CD4-positive, alpha-beta T cell treated with Interleukin-2 at 100 ng/mL for 4 hours (primary cell): ENCODE measurements at places on chromosomes 2 and 18.

- DNase-seq = no peak
Measured at GRCh38 chr2:150162241-150162942, 325.1 kb downstream of the RND3 start.

GRCh38 chr2:227192491-227192890 lies 28.1 kb downstream of the COL4A3 start:
- no peak for DNase-seq

- peak; percentile 2 for DNase-seq
Measured at GRCh38 chr2:236871500-236872001, 214.1 kb upstream of the COPS8 start.

DNA sequence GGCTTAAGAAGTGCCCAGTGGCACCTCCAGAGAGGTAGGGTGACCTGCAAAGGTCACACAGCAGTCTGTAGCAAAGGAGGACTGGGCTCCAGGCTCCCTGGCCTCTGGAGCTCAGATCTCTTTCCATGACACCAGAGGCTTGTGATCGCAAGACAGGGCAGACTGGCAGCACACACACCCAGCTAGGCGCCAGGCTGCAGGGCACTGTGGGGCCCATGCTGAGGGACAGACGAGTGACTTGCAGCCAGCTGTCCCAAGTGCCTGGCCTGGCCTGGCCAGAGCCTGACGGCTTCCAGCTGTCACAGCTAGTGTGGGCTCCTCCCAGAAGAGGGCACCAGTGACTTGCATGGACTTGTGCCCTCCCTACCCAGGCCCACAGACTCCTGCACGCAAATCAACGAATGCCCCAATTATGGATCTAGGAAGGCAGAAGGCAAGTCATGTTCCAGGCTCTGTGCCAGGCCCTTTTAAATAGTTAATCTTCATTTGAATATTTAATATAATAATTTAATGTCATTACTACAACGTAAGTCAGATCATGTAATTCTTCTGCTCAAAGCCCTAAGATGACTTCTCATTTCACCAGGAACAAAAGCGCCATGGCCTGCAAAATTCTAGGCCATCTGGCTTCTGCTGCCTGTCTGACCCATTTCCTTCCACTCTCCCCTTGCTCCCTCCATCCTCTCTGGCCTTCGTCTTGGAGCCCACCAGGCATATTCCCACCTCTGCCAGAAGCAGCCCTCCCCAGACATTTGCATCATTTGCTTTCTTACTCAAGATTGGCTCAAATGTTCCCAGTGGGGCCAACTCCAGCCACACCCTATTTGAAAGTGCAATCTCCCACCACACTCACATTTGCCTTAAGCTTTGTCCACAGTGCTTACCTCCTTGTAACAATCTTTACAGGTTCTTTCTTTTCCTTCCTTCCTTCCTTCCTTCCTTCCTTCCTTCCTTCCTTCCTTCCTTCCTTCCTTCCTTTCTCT lies 3.7 kb upstream of the SPEG start:
- no peak for DNase-seq

DNA sequence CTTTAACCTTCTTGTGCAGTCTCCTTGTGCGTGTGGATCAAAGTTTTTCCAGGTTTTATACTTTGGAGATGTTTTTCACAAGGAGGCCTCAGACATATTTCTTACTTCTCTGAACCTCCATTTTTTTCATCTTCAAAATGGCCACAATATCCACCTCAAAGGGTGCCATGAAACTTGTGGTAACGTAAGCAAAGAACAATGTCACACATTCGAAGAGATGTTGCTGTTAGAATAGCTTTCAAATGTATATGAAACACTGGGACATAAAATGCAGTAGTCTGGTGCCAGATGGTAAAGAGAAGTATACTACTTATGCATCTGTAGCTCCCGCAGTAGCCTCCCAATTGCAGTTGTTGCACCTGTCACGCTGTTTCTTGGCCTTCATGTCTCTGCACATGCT lies 2.6 kb upstream of the KRCC1 start:
- no peak for DNase-seq

GRCh38 chr2:73291461-73292315 lies 1.7 kb downstream of the EGR4 start:
- no peak for DNase-seq
